Stromal cell of bone marrow (primary cell): ENCODE measurements at places on chromosomes 1 and 21.

DNA sequence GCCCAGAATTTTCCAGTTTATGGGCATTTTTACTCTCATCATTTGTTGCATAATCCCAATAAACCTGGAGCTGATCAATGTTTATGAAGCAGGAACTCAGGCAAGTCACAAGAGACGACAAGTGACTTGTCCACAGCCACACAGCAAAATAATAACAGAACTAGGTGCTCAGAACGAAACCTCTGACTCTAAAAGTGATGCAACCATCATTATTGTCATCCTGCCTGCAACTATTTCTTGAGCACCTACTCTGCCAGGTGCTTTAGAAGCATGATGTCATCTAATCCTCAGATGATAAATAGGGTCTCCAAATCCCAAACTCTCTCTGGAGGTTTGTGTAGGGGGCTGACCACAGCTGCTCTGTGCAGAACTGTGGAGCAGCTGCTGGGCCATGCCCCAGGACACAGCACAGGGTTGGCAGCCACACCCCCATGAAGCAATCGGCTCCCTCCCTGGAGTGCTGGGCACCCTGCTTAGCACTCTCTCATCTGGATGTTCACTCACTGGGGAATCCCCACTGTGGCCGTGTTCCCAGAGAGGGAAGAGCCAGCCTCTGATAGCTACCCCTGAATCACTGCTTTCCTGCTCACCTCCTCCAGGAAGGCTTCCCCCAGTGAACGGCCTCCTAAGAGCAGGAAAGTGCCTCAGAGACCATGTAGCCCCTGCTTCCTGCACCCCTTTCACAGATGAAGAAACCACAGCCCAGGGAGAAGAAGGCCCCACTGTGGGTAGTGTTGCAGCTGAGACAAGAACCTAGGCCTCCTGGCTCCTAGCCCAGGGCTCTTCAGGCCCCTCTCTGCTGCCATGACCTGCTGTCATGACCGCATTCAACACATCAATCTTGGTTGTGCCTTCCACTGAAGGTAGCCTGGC is 2.1 kb downstream of the TTC22 start:
- DNase-seq: no peak

DNA sequence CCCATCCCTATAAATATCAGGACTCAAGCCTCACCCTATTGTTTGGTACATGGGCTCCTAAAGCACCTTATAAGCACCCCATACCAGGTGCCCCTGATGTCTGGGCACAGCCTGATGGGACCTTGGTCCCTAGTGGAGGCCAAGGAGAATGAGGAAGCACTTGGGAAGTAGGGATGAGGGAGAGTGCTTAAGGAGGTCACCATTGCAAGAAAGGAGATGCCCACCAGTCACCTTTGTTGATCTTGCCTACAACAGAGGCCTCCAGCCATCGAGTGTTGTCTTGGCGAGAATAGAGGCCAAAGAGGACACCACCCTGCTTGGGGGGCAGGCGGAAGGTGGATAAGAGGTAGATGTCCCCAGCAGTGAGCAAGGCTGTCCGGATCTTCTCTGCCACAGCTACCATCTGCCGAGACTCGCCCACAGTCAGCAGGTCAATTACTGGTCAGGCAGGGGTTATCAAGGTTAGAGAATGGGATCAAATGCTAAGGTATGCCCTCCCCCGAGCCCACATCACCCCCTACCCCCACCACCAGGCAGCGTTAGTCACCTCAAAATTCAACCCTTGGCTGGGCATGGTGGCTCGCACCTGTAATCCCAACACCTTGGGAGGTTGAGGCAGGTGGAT is 1.6 kb downstream of the THBS3 start:
- DNase-seq: no peak

- DNase-seq: no peak
Observed at GRCh38 chr21:21183092-21183491, 184.9 kb downstream of the NCAM2 start.

DNA sequence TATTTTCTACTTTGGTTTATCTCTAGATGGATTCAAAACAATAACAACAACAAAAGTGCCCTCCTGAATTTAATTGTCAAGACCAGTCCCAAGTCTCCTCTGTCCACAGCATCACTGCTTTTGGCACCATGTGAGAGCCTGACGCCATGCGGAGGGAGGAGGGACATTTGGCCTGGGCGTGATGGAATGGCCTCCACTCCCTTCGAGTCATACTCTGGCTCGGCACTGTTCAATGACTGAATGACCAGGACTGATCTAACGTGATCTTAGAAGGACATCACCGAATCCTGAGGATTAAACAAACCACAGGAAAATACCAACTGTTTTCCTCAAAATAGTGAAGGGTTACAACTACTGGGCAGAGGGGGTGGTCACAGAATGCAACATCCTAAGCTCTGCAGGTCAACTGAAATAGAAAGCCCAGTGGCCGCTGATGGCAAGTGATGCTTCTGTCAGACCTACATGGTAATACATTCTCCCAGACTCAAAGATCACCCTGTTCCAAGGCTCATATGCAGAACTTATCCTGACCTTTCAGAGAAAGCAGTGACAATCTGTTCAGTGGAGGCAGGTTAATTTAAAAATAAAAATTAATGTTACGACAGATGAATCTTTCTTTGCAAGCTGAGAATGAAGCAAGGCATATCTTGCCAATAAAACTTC is 19.1 kb downstream of the SRSF4 start:
- DNase-seq: peak; percentile 27

- DNase-seq: no peak
Observed at GRCh38 chr21:37874904-37875780, 41.1 kb downstream of the KCNJ6 start.

DNA sequence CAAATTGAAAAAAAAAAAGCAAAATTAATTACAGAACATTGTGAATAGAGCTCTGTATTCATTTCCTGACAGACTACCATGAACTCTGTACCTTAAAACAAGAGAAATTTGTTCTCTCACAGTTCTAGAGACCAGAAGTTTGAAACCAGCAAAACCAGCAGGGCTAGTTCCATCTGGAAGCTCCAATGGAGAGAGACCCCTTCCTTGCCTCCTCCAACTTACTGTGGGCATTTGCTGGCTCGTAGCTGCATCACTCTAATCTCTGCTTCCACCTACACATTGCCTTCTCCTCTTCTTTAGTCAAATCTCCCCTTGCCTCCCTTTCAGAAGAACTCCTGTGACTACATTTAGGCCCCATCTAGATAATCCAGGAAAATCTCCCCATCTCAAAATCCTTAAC is 56.5 kb downstream of the SYDE2 start:
- no peak for DNase-seq

GRCh38 chr1:84254703-84255238 is 46.7 kb upstream of the SAMD13 start:
- DNase-seq: no peak

DNA sequence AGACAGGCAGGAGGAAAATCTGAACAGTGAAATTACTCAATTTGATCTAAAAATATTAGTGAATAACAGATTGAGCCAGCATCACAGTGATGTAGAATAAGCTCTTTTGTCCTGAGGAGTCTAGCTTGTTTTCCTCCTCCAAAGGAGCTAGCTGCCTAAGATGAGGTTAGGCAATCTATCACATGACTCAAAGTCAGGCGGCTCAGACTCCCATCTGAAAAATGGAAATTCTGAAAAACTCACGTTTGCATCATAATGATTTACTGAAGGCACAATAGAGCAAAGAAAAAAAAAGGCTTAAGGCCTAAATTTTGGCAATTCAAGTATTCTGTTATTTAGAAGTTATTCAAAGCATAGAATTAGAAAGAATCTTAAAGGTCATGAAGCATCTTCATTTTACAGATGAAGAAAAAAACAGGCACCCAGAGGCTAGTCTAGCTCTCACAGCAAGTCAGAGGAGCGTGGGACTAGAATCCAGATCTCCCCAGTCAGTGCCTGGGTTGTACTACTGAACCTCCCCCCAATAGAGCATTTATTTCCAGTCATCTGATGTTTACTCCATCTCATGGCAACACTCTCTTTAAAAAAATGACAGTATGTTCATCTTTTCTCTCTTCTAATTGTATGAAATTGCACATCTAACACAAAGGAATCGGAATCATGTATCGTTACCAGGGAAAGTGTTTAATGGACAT is 62.5 kb upstream of the ATF3 start:
- DNase-seq: peak; percentile 87

- peak; percentile 11 for DNase-seq
Observed at GRCh38 chr1:13543451-13544220, 29.8 kb upstream of the LRRC38 start.

GRCh38 chr1:98698625-98699024 is 37.1 kb downstream of the SNX7 start:
- no peak for DNase-seq

GRCh38 chr1:94514095-94514727 is 27.3 kb downstream of the F3 start:
- peak; percentile 5 for DNase-seq

DNA sequence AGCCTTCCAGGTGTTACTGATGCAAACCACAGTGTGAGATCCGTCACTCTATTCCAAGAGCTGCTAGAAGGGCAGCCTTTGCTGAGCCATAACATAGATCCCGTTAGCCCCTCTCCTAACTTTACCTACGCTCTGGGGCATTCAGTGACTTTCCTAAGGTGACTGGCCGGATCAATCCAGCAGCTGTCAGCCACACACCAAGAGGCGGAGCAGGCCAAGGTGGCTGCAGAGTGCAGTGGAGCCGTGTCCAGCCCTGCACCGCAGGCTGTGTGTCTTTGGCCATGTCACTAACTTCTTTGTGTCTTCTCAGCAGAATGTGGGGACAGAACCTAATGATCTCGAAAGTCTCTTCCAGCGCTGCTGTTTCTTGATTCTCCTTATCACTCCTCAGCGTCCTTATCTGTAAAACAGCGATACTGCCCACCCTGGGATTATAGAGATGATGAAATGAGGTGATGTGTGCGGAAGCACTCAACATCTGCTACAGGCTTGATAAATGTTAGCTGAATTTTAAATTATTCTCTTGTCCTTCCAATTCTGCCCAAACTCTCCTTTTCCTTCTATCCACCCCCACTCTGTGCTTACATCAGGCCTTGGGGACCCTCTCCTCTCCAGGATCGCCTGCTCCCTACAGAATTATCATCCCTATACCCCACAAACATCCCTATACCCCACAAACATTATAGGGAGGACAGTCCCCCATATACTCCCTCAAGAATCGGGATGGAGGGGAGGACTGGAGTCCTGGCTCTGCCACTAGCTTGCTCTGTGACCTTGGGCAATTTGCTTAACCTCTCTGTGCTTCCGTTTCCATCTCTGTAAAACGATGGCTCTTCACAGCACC is 25.8 kb upstream of the LRRN2 start:
- DNase-seq: no peak

DNA sequence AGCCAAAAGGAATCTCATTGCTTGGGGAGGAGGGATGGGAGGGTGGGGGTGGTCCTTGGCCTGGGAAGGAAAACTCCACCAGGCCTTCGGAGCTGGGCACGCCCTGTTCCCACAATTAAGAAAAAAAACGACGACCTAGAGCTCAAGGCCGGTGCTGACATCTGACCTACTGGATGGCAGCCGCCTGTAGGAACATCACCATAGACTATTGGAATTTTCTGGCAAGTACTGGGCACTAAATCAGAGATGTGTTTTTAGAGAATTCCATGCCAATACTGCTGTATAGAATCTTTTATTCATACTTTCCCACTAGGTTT is 729 bp downstream of the NADK start:
- DNase-seq: peak; percentile 33

DNA sequence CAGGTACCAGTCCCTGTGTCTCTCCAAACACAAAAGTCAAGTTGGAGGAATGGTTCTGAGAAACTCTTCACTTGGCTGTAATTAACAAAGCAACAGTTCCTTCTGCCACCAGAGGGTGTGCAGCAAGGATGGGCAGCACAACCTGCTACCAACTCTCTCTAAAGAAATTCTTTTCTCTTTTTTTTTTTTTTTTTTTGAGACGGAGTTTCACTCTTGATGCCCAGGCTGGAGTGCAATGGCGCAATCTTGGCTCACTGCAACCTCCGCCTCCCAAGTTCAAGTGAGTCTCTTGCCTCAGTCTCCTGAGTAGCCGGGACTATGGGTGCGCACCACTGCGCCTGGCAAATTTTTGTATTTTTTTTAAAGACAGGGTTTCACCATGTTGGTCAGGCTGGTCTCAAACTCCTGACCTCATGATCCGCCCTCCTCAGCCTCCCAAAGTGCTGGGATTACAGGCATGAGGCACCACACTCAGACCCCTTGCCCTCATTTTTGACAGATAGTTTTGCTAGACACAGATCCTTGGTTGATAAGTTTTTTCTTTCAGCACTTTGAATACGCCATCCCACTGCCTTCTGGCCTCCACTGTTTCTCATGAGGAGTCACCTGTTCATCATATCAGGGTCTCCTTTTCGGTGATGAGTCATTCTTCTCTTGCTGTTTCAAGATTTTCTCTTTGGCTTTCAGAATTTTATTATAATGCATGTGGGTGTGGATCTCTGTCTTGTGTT is 12.1 kb upstream of the DEGS1 start:
- DNase-seq: no peak

DNA sequence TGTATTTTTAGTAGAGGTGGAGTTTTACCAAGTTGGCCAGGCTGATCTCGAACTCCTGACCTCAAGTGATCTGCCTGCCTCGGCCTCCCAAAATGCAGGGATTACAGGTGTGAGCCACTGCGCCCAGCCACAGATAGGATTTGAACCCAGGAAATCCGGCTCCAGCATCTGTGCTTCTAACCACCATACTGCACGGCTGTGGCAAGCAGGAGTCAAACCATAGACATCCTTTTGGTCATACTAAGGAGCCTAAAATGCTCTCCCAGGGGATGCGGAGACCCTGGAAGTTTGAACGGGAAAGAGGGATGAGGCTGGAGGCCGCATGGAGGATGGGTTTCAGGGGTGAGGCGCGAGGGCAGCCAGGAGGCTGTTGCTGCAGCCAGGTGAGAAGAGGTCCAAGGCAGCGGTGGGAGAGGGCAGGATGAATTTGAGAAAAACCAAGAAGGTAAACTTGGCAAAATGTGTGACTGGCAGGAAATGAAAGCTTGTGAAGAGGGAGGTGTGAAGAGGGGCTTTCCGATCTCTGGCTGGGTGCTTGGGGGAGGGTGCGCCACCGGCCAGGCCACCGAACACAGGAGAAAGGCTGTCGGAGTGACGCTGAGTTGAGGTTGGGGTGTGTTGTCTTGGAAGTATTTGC is 24.0 kb upstream of the CDK18 start:
- DNase-seq: no peak

DNA sequence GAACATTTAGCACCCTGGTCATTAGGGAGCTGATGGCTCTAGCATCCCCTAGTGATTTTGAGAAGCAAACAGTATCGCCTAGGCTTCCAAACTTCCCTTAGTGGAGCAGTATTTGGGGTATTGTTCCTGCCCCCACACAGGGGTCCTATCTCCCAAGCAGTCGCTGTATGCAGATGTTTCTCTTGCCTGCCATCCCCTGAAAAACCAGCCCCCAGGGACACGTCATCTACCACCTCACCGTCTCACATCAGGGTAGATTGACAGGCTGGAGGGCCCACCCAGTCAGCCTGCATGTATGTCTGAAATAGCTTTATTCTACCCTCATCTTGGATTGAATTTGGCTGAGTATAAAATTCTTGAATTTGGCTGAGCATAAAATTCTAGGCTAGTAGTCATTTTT is 33.9 kb downstream of the TENT5C start:
- DNase-seq: no peak

GRCh38 chr1:97999320-97999719 is 78.5 kb upstream of the DPYD start:
- peak; percentile 54 for DNase-seq

GRCh38 chr1:43925846-43926245 is 7.8 kb upstream of the ARTN start:
- no peak for DNase-seq
